ENCODE measurements at places on chromosomes 2 and 18.

DNA sequence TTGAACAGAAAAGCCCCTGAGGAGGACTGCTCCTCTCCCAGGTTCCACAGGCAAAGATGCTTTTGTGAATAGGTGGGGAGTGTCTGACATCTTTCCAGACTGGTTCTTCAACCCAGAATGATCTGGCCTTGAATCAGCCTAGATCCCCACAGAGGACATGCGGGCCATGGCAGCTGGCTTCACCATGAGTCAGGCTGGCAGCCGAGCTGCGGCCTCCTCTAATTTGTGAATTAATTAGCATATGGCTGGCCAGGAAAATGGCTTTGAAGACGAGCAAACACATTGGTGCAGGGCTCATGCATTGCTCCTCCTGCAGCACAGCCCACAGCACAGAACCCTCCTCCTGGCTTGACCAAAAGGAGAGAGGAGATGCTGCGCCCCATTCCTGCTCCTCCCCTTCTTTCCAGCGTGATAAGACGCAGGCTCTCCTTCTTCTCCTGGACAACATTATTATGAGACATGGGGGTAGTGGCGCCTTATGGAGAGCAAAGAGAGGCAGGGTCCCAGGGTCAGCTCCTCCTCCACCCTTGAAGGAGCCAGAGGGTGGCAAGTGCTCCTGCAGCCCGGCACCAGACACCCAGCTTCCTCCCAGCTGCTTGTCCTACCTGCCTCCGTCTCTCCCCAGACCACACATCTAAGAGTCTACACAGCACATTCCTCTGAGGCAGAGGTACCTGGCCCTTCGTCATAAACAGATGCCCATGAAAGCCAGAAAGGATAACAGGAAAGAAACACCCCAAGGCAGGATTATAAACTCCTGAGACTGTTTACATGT, 66.7 kb downstream of the EDAR start:
- DNase-seq, result no peak

DNA sequence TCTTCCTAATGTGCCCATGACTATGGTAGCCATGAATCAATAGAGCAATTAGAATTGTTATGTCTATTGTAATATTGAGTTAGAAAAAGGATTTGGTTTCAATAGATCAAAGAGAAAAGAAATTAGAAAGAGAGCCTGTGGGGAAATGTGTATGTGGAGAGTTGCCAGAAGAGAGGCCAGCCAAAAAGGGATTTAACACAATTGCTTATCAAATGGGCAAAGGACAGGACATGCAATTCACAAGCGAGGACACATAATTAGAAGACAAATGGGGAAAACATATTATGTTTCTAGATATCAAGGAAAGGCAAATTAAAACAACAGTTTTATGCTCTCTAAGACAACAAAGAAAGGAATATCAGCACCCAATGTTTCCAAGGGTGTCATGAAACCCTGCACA, 403.2 kb upstream of the KLHL29 start:
- no peak for DNase-seq

DNA sequence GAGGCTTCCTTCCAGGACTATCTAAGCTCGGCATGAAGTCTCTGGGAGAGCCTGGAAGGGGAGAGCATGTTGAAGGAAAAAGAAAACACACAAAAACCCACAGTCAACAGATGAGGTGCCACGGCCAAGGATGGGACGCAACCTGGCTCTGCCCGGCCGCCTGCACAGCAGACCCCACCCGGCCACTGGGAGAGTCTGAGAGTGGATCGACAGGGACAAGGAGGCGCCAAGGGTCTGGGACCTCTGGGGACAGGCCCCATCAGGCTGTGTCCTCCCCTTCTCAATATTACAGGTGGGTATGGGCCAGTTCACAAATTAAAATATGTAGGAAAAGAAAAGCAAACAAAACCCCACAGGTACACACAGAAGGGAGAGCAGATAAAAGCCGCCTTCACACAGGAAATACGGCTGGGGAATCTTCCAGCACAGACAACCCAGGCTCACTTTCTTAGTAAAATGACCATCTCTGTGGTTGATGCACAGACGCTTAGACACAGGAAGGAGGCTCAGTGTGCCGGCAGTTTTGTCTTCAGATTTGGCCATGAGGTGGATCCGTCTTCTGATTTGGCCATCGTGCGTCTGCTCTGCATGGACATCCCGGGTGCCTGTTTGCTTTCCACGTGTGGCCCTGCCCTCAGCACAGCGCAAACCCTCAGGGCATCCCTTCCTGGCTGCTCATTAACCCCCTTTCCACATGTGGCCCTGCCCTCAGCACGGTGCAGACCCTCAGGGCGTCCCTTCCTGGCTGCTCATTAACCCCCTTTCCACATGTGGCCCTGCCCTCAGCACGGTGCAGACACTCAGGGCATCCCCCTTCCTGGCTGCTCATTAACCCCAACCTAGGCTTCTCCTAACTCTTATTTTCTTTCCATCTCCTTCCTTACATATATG, 138.4 kb downstream of the EIPR1 start:
- DNase-seq, result no peak

DNA sequence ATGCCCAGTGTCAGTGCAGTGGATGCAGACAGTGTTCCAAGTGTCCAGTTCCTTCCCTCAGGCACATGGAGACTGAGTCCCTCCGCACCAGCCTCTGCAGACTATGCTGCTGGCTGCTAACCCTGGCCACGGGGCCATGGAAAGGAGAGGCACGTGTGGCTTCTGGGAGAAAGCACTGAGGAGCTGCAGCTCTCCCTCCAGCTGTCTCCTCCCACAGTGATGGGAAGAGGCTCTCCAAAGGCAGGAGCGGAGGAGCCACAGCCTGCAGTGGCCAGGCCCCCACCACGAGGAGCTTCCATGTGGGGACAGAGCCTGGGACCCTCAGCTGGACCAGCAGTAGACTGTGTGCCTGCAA, 141.1 kb downstream of the NDUFA10 start:
- no peak for DNase-seq

GRCh38 chr2:69592511-69592910, 51.0 kb downstream of the AAK1 start:
- DNase-seq, result no peak

DNA sequence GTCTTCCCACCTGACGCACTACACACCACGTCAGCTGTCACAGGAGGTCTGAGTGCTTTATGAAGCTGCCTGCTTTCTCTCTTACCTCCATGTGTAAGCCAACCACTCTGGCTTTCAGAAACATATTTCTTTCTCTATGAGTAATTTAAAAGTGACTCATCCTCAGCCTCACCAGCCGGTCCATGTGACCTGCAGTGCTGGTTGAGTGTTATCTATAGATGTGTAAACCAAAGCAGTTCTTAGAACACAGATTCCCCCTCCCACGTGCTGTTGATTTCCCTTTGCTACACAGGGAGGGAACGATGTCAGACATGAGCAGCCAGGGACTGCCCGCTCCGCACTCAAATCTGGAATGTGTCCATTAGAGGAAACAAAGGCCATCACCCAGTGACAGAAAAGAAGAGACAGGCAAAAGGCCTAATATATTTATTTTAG, 157.8 kb downstream of the BCL2 start:
- peak; percentile 61 for DNase-seq

DNA sequence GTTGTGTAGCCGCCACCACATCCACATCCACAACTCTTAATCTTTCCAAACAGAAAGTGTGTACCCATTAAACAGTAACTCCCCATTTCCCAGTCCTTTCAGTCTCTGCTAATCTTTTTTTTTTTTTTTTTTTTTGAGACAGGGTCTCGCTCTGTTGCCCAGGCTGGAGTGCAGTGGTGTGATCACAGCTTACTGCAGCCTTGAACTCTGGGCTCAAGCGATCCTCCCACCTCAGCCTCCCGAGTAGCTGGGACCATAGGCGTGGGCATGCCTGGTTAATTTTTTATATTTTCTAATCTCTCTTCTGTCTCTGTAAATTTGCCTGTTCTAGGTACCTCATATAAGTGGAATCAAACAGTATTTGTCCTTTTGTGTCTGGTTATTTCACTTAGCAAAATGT, 3.6 kb downstream of the EIF2AK2 start:
- no peak for DNase-seq
